ENCODE measurements at places on chromosomes 11 and 22.

- DNase-seq: peak; percentile 66
Observed at GRCh38 chr11:534396-535209, 773 bp downstream of the HRAS start.

DNA sequence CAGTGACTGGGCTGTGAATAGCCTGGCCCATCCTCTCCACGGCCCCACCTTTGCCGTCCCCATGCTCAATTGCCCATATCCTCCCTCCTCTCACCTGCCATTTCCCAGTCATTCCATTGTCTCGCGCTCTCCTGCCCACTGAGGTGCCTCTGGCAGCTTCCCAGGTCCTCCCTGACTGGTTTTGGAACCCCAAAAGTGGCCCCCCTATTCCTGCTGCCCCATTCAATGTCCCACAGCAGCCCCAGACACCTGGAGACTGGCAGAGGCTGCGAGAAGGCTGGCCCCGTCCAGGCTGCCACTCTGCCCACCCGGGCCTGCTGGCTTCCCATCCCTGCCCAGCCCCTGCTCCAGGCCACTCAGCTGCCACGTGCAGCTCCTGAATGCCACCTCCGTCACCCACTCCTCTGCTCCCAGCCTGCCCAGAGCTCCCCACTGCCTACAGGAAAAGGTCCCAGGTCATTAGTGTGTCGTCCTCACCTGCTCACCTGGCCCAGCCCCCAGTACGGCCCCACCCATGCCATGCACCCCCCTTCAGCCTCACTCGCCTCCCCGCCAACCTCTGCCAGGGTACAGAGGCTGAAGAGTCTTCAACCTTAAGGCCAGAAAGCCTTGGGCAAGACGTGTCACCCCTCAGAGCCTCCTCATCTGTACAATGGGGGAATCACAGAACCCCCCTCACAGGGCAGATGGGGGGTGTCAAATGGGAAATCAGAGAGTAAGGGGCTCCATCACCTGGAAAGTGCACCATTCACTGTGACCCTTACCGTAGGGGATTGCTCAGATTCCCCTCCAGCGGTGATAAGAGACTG, 37.5 kb downstream of the KCNJ4 start:
- no peak for DNase-seq

DNA sequence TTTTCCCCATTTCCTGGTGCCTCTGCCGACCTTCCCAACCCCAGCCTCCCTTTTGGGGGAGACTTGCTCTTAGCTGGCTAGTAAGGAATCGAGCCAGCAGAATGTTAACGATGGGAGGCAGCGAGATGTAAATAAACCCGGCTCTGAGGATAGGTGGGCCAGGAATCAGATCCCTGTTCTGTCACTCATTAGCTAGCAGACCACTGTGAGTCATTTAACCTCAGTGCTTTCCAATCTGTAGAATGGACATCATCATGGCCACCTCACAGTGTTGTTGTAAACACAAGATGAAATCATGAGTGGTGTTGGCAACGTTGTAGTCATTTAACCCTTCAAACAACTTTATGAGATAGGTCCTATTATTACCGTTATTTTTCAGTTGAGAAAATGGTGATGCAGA, 208.6 kb downstream of the KIRREL3 start:
- no peak for DNase-seq

DNA sequence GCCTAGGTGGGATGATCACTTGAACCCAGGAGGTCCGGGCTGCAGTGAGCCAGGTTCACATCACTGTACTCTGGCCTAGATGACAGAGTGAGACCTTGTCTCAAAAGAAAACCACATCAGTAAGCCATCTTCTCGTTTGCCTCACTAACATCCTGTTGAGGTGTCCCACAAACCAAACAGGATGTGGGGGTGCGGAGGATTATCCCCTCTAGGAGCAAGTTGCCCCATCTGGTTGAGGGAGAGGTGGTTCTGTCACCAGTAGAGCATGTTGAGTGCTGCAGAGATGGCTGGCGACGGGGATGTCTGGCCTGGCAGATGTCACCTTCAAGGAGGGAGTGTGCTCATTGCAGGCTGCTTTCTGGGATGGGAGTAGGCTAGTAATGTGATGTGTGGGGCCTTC, 72.4 kb downstream of the ZNRF3 start:
- DNase-seq: no peak
